ENCODE measurements at places on chromosomes 7 and 10.

DNA sequence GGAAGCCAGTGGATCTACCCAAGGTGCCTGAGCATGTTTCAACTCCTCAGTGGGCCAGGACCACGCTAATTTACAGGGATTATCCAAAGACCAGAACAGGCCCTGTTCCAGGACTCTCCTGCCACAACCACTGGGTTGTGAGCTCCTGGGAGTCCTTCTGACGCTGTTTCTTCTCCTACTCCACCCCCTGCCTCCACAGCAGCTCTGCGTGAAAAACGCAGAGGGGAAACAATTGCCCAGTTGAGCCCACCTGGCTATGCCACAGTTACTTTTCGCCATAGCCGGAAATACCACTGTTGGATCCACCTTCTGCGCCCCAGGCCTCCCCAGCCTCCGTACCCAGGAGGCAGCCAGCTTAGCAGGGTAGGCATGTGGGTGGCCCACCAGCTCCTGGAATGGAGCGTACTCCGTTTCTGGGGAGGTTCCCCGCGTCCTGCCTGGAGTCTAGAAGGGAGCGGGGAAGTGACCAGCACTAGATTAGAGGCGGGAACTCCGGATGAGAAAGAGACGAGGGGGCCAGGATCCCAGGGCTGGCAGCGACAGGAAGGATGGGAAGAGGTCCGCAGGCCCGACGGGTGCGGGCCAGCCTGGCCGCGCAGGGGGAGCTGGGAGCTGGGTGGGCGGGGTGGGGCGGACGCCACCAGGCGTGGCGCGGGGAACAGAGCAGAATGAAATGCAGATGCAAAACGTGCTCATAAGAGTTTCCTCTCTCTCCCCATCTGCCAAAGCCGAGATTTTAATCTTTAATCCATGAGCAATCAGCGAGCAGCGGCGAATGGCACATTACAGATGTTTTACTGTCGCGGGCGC, 32.1 kb upstream of the PAX2 start:
- DNase-seq: no peak

DNA sequence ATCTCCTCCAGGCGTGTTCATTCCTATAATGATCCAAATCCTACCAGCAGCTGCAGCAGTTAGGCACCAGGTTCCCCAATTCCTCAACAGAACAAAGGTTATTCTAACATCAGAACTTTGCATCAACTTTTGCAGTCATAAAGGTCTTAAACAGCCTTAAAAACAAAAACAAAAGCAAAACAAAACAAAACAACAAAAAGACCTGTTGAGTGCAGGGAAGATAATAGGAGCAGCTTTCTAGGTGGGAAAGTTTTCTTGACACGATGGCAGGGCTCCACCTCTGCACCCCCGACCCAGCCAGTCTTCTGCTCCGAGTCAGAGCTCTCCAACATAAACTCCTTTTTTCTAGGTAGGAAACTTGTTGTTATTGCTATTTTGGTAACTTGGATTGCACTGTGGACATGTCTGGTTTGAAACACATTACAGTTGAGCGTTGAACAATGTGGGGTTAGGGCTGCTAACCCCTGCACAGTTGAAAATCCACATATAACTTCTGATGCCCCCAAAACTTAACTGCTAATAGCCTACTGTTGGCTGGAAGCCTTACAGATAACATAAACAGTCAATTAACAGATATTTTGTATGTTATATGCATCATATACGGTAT, 77.6 kb downstream of the MTPN start:
- no peak for DNase-seq

GRCh38 chr7:27871086-27871485, 131.1 kb downstream of the TAX1BP1 start:
- no peak for DNase-seq

DNA sequence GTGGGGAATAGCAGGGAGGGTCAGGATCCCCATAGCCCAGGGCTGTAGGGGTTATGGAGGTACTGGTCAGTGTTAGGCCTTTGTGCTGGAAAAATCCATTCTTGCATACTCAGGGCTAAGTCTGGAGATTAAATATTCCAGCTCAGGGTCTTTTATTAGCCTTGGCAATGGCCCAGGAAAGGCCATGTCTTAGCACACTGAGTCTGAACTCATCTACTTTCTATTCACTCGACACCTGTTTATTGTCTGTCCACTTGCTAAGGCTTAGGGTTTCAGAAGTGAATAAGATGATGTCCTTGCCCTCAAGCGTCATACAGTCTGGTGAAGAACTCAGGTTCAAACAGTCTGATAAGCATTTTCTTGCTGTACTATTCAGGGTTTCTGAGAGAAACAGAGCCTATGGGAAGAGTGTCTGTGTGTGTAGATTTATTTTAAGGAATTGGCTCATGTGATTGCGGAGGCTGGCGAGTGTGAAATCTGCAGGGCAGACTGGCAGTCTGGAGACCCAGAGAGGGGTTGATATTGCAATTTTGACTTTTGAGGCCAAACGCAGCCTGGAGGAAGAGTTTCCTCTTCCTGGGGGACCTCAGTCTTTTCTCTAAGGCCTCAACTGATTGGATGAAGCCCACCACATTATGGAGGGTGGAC, 135.8 kb downstream of the RAMP3 start:
- DNase-seq: no peak

DNA sequence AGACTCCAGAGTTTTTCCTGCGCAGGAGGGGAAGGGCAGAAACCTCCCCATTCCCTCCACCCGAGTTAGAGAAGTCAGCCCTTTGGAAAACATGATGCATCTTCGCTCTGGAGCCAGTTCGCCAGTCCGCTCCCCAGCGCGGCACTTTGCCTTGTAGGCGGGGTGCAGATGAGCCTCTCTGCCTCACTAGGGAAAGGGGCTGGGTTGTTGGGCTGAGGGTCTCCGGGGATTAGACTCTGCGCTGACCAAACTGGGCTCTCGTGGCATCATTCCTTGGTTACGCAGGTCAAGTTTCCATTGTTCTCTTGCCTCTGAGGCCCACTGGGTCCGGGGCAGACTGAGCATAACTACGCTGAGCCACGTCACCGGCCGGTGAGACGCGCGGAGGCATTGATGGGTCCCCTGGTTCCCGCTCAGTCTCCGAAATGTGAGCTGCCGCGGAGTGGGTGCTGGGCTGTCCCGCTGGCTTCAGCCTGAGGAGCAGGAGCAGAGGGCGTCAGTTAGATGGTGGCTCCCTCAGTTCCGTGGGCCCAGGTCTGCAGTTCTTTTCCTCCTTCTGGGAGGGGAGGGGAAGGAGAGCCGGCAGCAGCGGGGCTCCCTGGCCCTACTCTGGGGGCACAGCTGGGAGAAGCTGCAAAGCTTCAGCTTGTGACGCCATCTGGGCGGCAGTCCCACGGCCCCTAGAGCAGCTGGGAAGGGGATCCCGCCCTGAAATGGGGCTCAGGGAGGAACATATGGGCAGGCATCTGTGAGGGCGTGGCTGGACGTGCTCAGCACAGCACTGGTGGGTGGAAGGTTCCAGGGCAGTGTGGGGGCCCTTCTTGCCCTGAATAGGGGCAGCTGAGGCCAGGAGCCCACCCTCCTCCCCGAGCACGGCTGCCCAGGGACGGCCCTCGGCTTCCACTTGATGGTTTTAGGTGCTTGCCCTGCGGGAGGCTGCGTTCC, 121.3 kb upstream of the BTBD16 start:
- no peak for DNase-seq

DNA sequence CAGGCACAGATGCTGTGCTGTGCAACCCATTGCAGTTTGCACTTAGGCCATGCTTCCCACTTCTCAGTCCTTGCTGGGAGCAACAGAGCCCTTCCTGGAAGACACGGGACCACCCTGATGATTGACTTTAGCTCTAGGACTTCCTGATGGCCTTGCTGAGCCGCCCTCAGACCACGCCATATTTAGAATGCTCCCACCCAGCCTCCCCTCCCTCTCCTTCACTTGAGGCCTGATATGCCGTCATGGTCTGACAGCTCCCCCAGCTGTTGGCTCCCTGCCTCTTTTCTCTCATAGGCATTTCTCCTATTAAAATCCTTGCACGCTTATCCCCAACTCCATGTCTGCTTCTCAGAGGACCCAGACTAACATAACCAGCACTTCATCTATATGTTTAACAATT, 29.4 kb upstream of the GATAD1 start:
- DNase-seq: no peak

GRCh38 chr10:119352042-119352441, 144.7 kb downstream of the GRK5 start:
- DNase-seq: no peak

GRCh38 chr10:3761904-3762303, 23.1 kb downstream of the KLF6 start:
- DNase-seq: no peak

- no peak for DNase-seq
These were observed 147.0 kb downstream of the CDH23 start for GRCh38 chr10:71543608-71544170.

DNA sequence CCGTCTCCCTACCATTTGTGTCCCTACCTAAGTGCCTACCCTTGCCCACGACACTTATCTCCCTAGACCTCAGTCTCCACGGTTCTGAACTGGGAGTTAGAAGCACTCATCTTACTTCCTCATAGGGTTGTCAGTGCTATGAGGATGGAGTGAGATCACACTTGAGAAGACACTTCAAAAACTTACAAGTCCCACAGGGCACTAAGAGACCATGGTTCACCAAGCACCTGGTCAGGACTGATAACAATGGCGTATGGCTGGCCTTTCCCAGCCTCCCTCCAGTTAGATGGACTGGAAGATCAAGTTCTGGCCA, 43.2 kb downstream of the KCNMA1 start:
- DNase-seq: no peak

- DNase-seq: no peak
These were observed 276.3 kb downstream of the GALNT17 start for GRCh38 chr7:71408271-71408670.

DNA sequence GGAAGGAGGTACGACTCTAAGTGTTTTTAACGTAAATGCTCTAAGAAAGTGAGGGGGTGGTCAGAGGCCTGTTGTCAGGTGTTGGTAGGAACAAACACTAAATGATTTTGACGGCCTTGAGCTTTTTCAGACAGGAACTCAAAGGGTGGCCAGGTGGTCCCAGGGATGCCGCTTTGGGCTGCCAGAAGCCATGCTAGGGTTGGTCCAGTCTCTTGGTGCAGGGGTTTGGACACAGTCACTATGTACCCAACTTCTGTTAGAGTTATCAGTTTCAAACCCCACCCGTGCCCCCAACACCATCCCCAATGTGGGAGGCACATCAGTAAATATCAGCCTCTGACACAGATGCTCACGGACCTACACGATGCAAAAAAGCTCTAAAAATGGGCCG, 9.3 kb downstream of the ATP6V0E2 start:
- DNase-seq: no peak

DNA sequence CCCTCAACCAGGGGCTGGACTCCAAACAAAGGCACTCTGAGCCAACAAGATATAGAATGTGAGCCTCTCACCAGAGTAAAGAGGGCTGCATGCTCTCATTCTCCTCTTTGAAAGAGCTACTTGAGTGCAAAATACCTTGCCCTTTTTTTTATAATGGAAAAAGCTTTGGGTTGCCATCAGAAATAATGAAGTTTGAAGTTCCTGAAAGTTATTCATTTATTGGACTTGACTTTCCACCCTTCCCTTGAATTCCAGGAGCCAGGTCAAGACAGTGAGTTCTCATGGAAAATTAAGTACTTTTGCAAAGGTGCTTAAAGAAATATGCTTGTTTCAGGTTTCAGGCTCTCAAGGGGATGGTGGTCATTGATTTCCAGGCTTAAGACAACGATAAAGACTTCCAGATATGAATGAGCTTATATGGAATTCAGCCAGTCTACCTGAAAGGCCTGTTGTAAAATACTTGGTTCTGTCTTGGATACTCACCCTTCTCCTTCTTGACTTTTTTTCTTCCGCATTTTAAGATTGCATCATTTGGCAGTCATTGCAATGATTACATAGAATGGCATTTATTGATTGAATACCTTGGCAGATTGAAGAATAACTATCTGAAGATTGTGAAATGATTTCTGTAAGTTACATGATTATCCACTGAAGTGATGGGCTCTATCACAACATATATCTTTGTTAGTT, 696.4 kb downstream of the INHBA start:
- DNase-seq: no peak
